ENCODE measurements at places on chromosomes 3 and 15.

GRCh38 chr3:14706096-14706495, 31.2 kb downstream of the C3orf20 start:
- no peak overlapping the region for H3K27ac ChIP-seq
- H3K4me3 ChIP-seq: no peak overlapping the region
- H3K36me3 ChIP-seq: no peaks in the 10 kb centered on the region
- DNase-seq: no peak

GRCh38 chr3:140236836-140237501, 302.0 kb downstream of the CLSTN2 start:
- no peak for DNase-seq
- H3K27me3 ChIP-seq: no peaks in the 10 kb centered on the region
- no peak overlapping the region for H3K27ac ChIP-seq
- H3K4me1 ChIP-seq: no peaks in the 10 kb centered on the region
- H3K4me3 ChIP-seq: no peak overlapping the region
- H3K36me3 ChIP-seq: no peaks in the 10 kb centered on the region

GRCh38 chr15:59295261-59296001, 77.2 kb downstream of the MYO1E start:
- no peak overlapping the region for H3K27ac ChIP-seq
- peaks cover 10% of the 10 kb centered on the region for H3K4me1 ChIP-seq
- H3K36me3 ChIP-seq: no peaks in the 10 kb centered on the region
- no peak for DNase-seq
- H3K4me3 ChIP-seq: no peak overlapping the region

DNA sequence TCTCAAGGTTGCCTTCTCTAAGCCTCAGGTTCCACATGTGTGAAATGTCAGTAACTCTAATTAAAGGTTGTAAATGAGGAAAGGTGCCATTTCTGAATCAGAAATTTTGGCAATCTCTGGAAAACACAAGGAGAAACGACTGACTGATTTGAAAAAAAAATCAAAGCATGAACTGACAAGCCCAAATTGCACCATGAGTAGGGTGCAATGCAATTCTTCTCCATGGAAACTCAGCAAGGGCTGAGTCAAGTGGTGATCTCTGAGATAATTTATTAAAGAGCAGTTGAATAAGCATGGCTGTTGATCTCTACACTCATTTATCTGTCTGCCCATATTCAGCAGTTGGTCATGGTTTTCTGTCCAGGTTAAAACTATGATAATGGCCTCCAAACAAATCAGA, 201.6 kb upstream of the CMC1 start:
- no peaks in the 10 kb centered on the region for H3K4me1 ChIP-seq
- no peaks in the 10 kb centered on the region for H3K27me3 ChIP-seq
- no peak overlapping the region for H3K4me3 ChIP-seq
- no peaks in the 10 kb centered on the region for H3K36me3 ChIP-seq

GRCh38 chr3:129052675-129053074, 7.9 kb upstream of the GP9 start:
- H3K4me3 ChIP-seq: no peak overlapping the region
- peaks cover 5% of the 10 kb centered on the region for H3K4me1 ChIP-seq
- no peaks in the 10 kb centered on the region for H3K27me3 ChIP-seq
- H3K27ac ChIP-seq: no peak overlapping the region
- no peaks in the 10 kb centered on the region for H3K36me3 ChIP-seq

DNA sequence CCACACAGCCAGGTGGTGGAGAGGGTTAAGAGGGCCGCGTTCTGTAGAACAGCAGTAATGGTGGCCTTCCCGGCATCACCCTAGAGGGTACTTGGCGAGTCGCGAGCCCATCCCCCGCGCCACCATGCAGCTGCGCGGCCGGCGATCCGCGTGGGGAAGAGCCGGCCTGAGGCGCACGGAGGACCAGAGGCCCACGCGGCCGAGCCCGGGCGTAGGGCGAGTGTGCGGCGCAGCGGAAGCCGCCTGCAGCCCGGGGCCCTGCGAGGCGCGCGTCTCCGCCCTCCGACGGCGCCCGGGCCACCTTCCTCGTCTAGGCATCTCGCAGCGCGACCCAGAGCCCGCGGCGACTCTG, 423 bp downstream of the TKT start:
- no peaks in the 10 kb centered on the region for H3K27me3 ChIP-seq
- DNase-seq: peak; percentile 34
- H3K4me3 ChIP-seq: peak overlapping the region; percentile 90
- H3K4me1 ChIP-seq: peaks cover 26% of the 10 kb centered on the region

DNA sequence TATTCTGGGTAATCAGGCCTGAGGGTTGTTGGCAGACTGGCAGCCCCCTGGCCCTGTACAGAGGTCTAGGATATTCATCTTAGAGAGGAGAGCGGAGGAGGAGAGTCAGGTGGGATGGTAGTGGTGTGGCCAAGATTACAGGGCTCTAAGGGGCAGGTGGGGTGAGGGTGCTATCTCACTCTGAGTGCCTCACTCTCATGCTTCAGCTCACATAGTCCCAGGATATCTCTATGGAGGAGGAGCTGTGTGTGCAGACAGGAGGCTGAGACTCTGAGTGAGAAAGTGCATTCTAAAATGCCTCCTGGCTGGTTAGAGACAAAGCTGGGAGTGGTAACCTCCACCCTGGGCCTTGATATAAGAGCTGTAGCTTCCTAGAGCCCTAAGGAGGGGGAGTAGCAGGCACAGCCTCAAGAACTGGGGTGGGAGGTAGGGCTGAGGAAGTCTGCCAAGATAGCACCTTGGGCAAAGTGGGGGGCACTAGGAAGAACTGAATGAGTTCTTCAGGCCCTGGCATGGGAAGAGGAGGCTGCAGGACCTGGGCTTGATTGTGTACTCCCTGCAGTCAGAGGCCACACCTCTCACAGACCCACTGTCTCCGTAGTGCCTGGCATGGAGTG, 39.9 kb downstream of the CLSTN2 start:
- no peak overlapping the region for H3K4me3 ChIP-seq
- peaks cover 3% of the 10 kb centered on the region for H3K27me3 ChIP-seq
- H3K4me1 ChIP-seq: no peaks in the 10 kb centered on the region
- DNase-seq: no peak

DNA sequence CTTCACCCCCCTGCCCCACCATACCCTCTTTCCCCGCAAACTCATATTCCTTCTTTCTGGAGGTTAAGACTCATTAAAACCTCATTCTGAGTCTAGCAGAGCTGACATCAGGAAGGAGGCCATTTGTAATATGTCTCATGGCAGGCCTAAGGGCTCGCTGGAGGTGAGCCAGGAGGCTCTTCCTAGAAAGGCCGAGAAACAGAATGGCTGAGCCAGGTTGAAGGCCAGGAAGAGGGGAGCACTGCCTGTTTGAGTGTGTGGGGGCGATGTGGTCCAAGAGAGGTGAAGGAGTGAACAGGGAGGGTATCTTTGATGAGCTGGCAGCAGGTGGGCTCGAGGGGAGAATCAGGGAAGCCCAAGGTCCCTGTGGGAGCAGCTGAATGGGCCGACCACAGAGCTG, 317.3 kb downstream of the TLE3 start:
- DNase-seq: no peak
- H3K27ac ChIP-seq: no peak overlapping the region
- no peaks in the 10 kb centered on the region for H3K36me3 ChIP-seq
- no peak overlapping the region for H3K4me3 ChIP-seq
- peaks cover 18% of the 10 kb centered on the region for H3K4me1 ChIP-seq

DNA sequence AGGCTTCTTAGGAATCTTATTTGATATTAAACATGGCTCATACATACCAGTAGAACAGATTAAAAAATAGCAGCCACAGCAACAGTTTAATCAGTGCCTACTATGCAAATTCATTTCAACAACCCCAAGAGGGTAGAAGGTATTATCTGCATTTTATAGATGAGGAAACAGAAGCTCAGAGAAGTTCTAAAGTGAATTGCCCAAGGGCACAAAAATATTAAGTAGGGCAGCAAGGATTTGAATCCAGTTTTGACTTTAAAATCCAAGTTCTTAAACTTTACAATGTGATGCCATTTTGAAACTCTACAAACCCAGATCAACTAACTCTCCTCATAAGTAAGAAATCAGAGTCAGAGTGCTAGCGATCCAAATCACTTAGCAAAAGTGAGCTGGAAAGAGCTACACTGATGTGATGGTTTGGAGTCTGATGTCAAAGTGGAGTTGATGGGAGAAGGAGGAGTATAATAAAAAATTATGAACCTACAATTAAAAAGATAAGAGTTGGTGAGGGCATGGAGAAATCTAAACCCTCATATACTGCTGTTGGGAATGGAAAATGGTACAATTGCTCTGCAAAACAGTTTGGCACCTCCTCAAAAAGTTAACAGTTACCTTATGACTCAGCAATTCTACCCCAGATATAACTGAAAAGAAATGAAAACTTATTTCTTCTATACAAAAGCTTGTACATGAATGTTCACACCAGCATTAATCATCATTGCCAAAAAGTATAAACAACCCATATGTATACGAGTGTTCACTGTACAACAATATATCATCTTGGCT, 51.0 kb upstream of the PLXND1 start:
- no peaks in the 10 kb centered on the region for H3K27me3 ChIP-seq
- H3K4me3 ChIP-seq: no peak overlapping the region
- no peak overlapping the region for H3K27ac ChIP-seq
- H3K36me3 ChIP-seq: no peaks in the 10 kb centered on the region
- H3K4me1 ChIP-seq: no peaks in the 10 kb centered on the region

DNA sequence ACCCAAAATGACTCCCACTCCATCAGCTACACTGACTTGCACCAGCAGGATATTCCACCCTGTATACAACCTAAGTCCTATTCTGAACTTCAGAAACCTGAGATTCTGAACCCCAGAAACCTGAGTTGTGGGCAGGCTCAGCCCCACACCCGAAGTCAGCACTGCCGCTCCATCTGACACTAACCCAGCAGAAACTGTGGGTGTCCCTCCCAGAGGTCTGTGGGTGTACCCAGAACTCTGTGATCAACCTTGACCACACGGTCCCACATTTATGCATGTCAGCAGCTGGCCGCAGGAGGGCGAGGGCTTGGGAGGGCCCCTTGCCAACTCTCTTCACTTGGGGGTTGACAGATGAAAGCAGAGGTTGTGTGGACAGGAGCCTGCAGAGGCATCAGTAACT, 9.3 kb downstream of the OXTR start:
- H3K36me3 ChIP-seq: no peaks in the 10 kb centered on the region
- no peak overlapping the region for H3K4me3 ChIP-seq
- H3K27me3 ChIP-seq: no peaks in the 10 kb centered on the region
- no peaks in the 10 kb centered on the region for H3K4me1 ChIP-seq

DNA sequence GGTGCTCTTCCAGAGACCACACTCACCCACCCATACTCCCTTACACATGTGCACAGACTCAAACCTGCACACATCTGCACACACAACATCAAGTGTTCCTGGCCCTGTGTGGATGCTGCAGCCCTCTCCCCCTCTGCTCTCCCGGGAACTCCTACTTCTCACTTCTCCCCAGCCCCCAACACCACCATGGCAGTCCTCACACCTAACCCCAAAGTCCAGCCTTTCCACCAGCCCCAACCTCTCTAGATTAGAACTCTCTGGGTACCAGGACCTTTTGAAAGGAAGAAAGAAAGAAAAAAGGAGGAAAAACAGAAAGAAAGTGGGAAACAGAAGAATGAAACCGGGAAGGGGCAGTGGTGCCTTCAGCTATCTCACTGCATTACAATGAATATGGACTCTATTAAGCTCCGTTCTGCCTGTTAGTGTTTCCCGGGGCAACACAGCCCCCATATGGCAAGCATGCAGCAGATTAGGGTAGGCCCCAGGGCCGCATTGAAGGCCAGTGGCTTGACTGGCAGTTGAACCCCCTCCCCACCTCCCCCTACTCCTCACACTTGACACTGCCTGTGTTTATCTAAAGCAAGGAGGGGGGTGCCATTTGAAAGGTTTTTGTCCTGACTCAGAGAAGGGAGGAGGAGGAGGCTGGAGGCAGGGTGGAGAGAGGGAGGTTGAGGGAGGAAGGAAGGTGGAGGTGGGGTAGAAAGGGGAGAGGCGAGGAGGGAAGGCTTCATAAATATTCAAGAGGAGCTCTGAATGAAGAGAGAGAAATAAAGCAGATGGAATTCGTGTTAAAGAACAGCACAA, 30.1 kb downstream of the BOC start:
- H3K4me1 ChIP-seq: no peaks in the 10 kb centered on the region
- DNase-seq: no peak
- H3K27me3 ChIP-seq: peaks cover 10% of the 10 kb centered on the region
- H3K4me3 ChIP-seq: no peak overlapping the region
- H3K27ac ChIP-seq: no peak overlapping the region

GRCh38 chr15:74773731-74774252, 8.1 kb upstream of the CSK start:
- H3K27ac ChIP-seq: no peak overlapping the region
- no peak overlapping the region for H3K4me3 ChIP-seq
- H3K27me3 ChIP-seq: no peaks in the 10 kb centered on the region

- peaks cover 42% of the 10 kb centered on the region for H3K4me1 ChIP-seq
- no peak overlapping the region for H3K27ac ChIP-seq
- no peaks in the 10 kb centered on the region for H3K36me3 ChIP-seq
- no peaks in the 10 kb centered on the region for H3K27me3 ChIP-seq
- DNase-seq: no peak
These were observed 2.8 kb downstream of the TMEM115 start for GRCh38 chr3:50356553-50356952.

- no peaks in the 10 kb centered on the region for H3K27me3 ChIP-seq
- H3K27ac ChIP-seq: no peak overlapping the region
- H3K36me3 ChIP-seq: no peaks in the 10 kb centered on the region
- no peak for DNase-seq
- H3K4me3 ChIP-seq: no peak overlapping the region
These were observed 187.9 kb upstream of the ATP10A start for GRCh38 chr15:26050984-26051383.

DNA sequence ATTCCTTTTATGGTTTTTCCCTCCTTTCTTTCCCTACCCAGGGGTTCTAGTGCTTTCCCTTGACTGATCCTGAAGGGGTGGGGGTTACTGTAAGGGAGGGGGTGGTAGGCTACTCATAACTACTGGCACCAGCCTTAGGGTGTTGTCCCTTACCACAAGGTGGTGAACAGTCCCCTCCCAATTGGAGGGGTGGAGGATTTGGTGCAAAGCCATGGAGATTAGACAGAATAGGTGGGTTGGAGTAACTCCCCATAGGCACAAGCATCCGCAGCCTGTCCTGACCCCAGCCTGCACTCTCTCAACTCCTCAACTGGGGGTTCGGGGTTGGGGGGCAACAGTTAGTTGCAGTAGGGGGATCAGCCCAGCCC, 2.6 kb upstream of the HYAL2 start:
- H3K4me1 ChIP-seq: peaks cover 29% of the 10 kb centered on the region
- peaks cover 11% of the 10 kb centered on the region for H3K36me3 ChIP-seq

DNA sequence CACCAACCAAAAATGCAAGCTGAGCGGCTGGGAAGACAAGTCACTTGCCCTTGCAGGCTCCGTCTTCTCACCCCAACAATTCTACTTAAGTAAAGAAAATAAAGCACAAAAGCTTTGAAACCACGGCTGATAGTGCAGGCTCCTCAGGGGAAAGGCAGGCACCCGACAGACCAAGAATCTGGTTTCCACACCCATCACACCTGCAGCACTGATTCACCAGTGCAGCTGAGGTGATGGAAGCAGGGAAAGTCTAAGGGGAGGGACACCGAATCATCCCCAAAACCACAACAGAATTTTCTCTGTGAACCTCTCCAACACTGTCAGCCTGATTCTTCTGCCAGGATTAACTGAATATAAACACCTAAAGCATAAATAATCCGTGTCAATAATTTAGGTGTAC, 62.0 kb upstream of the NSMCE3 start:
- no peaks in the 10 kb centered on the region for H3K36me3 ChIP-seq
- H3K4me3 ChIP-seq: no peak overlapping the region
- no peaks in the 10 kb centered on the region for H3K4me1 ChIP-seq
- DNase-seq: no peak
- no peak overlapping the region for H3K27ac ChIP-seq

All from CD8-positive, alpha-beta memory T cell (primary cell).